AG08396 (cell line): ENCODE measurements at places on chromosomes 11 and 22.

- no peak for DNase-seq
These were observed 120.2 kb upstream of the TBCEL start for GRCh38 chr11:120903686-120904085.

GRCh38 chr11:75582506-75582894 is 20.4 kb downstream of the SERPINH1 start:
- no peak for DNase-seq

GRCh38 chr11:27468209-27468994 is 4.2 kb downstream of the LGR4 start:
- peak; percentile 38 for DNase-seq

DNA sequence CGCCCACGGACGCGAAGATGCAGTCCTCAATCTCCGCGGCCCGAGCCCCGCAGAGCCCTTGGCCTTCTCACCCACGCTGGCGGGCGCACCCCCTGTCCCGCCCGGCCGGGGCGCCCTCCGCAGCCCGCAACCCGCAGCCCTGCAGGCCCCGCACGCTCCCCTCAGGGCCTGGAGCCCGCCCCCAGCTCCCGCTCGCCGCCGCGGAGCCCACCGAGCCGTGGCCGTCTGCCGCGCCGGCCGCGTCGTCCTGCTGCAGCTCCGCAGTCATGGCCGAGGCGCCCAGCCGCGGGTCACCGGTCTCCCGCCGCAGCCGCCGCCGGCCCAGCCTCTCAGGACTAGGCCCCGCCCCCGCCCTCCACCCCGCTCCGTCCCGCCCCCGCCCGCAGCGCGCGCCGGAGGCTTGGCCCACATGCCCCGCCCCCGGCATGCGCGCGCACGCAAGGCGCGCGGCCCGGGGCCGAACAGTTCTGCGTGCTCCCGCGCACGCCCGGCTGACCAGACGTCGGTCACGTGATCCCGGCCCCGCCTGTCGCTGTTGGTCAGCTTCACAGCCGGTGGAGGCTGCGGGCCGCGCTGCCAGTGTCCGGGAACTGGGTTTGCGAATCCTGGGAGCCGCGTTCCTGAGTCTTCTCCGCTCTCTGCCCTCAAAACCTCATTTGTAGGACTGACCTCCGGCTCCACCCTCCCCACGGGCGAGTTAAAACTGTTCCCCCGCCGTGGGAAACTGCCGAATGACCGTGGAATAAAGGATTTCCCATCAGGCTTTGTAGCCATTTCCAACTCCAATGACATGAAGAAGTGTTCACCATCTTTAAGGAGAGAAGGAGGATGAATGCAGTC is at the start of gene USP28:
Gene USP28 (minus strand): TSS at position 339 of the 840 bp plus-strand sequence. CDS start 71 bp downstream, at position 268.
- peak; percentile 99 for DNase-seq

GRCh38 chr11:635945-636510 is 1.0 kb upstream of the DRD4 start:
- DNase-seq = no peak

DNA sequence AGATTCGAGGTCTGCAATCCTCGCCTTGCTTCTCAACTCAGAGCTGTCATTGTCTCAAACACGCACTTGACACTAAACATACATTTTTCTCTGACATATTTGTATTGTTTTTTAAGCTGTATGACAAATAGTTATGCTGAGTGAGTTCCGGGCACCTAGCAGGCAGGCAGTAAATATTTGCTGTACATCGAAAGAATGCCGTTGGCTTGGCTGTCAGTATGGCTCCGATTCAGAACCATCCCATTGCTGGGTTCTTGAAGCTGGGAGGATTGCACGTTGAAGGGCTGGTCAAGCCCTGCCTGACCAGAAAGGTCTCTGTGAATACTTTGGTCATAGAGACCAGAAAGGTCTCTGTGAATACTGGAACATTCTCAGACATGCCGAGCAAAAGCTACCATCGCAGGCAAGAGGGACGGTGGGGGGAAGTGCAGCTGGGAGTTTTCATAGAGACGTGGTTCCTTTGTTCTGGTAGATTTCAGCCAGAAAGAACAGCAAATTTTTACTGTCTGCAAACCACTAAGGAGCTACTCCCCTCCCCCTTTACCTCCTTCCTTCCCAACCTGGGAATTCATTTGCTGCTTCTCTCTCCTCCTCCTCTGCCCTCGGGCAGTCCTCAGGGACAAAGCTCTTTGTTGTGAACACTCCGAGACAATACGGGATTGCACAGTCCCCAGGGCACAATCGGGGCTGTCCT is 202.2 kb upstream of the SORL1-AS1 start:
- DNase-seq = peak; percentile 25

DNA sequence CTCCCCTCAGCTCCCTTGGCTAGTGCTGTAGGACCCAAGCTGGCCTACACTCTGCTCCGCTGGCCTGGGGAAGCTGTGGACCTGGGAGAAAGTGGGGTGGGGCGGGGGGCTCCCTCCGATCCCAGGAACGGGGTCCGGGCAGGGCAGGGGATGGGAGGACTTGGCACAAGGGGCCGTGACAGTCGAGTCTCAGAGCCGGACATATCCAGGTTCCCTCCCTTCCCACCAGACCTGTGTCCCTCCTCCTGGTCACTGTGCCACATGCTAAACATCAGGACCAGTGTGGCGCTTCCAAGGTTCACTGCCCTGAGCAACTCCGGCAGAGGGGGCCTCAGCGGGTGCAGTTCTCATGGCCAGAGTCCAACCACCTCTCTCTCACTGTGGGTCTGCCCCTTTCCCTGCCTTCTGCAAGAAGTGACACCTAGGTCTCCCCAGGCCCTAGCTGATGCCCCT is 2.0 kb downstream of the DUSP8 start:
- DNase-seq = no peak

- no peak for DNase-seq
These were observed 8.1 kb upstream of the UPK2 start for GRCh38 chr11:118948000-118948399.

- DNase-seq = no peak
These were observed 17.6 kb upstream of the PRSS23 start for GRCh38 chr11:86782742-86783141.

- DNase-seq = no peak
These were observed 118.0 kb downstream of the PHF21B start for GRCh38 chr22:44891791-44892190.

DNA sequence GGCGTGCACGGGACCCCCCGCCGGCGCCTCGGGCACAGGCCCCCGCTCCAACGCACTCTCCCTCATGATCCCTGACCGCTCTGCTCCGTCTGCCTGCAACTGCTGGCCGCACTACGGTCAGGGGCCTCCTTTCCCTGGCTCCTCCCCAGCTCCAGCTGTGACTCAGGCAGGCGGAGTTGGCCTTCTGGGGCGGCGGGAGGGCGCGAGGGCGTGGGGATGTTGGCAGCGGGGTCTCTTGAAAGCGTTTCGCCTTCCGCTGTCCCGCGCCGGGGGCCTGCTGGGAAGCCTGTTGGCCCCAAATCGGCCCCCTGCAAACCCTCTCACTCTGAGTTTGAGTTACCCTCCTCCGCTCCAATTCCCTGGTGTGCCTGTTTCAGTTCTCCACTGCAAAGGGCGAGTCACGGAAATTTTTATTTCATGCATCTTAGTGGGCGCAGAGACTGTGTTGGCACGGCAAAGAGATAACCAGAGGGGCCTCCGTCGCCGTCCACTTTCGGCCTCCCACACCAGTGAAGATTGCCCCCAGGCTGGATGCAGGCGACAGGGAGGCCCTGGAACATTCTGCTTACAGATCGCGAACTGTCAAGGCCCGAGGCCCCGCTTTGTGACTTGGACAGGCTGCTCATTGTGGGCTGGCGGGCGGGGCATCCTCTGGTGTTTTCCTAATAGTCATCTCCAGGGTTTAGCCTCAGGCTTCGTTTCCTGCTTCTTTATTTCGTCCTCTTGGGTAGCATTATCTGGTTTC is at the start of gene CAVIN3:
Gene CAVIN3 (minus strand): TSS at position 91 of the 745 bp plus-strand sequence. CDS start 25 bp downstream, at position 66.
- peak; percentile 85 for DNase-seq

GRCh38 chr11:94722735-94723134 is 45.4 kb upstream of the AMOTL1 start:
- no peak for DNase-seq

- DNase-seq = no peak
These were observed 598.6 kb downstream of the BUD13 start for GRCh38 chr11:116173941-116174911.

DNA sequence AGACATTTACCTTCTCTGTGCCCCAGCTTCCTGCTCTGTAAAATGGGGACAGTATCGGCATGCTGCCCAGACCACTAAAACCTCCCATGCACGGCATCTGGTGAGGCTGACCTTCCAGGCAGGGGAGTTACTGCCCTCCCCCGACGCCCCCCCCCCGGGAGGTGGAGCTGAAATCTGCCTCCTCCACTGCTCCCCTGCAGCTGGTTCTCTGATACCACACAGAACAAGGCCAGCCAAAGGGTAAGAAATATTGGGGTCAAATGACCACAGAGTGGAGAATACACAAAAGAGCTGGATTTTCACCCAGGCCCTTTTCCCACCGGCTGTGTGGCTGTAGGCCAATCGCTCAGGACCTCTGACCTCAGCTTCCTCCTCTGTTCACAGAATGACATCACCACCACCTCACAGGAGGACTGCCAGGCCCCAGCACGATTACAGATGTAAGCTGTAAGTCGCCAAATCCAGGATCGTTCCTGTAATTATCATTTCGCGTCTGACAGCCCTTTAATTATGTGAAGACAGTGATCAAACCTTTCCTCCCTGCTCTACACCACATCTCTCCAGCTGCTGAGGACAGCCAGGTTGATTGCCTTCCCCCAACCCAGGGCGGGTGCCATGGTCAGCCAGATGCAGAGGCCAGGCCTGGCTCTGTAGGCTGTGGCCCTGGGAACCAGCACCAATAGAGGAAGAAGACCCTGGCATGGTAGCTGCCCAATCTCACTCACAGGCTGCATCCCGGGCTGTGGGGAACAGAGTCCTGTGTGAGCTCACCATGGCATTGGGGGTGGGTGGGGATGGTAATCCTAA is 35.7 kb upstream of the KLHL35 start:
- DNase-seq = peak; percentile 79

DNA sequence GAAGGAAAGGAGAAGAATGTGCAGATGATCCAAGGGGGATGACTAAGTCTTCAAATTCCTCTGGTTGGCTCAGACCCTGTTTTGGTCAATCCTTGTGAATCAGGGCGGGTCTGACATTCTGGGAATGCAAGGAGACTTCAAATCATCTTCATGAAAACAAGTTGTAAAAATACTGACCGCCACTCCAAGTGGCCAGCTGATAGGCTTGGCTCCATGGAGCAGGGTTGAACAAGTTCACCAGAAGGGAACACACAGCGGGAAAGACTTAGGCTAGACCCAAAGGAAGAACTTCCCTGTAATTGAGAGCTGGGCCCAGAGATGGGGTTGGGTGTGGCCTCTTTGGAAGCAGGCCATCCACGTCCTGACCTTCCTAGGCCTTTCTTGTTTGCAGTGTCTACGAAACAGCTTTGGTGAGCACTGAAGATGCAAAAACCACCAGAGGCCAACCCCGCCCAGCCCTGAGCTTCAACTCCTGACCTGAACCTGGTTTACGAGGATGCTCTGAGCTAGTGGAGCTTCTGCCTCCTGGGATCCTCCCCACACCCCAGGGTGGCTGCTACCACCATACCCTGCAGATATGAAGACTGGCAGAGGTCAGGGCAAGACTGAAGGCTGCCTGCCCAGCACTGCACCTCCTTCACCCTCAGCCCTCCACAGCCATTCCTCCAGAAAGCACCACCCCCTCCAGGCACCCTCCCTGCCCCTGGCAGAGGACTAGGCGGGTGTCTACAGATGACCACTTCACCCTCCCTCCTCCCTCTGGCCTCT is 26.1 kb downstream of the GDPD5 start:
- DNase-seq = peak; percentile 90

GRCh38 chr11:69154211-69154913 is 1.4 kb upstream of the SMIM38 start:
- DNase-seq = no peak

DNA sequence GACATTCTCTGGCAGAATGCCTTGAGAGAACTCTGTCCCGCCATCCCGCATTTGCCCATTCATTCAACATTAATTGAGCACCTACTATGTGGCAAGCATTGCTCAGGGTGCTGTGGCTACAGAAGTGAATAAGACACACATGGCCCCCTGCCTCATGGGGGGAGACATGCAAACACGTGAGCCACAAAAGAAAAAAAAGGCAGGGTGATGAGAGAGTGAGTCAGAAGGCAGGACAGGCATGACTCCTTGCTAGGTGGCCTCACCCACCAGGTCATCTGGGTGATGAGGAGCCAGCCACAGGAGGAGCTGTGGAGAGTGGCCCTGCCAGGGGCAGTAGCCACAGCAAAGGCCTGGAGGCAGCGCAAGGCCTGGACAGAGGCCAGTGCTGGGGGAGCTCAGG is 4.9 kb downstream of the CHRM4 start:
- DNase-seq = peak; percentile 74

- DNase-seq = peak; percentile 47
These were observed at the start of gene GUCD1 for GRCh38 chr22:24554313-24555164. Gene GUCD1, minus strand, starts transcription at chr22:24555138. Its CDS starts 147 bp downstream, at chr22:24554991.

GRCh38 chr11:69831985-69832384 is 12.8 kb upstream of the FGF3 start:
- DNase-seq = no peak

DNA sequence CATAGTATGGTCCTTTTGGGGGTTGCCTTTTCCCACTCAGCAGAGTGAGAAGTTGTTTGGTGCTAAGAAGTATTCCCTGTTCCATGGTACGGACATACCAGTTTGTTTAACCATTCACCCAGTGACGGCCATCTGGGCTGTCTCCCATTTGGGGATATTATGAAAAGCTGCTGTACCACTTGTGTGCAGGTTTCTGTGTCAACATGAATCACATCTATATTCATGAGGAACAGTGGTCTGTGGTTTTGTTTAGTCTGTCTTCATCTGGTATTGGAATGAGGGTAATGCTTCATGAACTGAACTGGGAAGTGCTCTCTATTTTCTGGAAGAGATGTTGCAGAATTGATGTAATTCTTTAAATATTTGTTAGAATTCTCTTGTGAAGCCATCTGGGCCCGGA is 89.5 kb downstream of the TRMU start:
- peak; percentile 71 for DNase-seq

GRCh38 chr22:50320671-50321325 is 6.0 kb downstream of the DENND6B start:
- no peak for DNase-seq

- peak; percentile 57 for DNase-seq
These were observed 2.2 kb downstream of the PLCB3 start for GRCh38 chr11:64253481-64253880.

DNA sequence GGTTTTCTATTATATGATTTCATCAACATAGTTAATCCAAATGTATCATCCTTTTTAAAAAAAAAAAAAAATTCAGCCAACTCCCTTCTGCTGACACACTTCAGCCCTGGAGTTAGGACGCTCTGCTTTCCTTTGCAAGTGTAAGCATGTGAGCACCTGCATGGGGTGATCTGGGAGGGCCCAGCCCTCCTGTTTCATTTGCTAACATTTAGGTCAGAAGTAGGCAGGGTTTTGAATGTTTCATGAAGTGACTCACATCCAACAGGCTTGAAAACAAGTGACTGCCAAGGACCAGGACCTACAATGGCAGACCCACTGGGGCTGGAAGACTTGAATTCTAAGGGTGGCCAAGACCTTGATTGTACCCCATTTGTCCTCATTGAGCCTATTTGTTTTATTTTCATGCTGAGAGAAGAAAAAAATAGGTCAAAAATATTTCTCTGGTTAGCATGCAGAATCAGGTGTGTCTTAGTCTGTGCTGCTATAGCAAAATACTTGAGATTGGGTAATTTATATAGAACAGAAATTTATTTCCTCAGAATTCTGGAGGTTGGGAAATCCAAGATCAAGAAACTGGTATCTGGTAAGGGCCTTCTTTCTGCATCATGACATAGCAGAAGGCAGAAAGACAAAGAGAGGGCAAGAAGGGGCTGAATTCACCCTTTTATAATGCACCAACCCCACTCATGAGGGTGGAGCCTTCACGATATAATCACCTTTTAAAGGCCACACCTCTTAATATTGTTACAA is 137.6 kb downstream of the CD44 start:
- peak; percentile 18 for DNase-seq
